NCI-H1436 (cell line): ENCODE measurements at places on chromosomes 16 and 17.

DNA sequence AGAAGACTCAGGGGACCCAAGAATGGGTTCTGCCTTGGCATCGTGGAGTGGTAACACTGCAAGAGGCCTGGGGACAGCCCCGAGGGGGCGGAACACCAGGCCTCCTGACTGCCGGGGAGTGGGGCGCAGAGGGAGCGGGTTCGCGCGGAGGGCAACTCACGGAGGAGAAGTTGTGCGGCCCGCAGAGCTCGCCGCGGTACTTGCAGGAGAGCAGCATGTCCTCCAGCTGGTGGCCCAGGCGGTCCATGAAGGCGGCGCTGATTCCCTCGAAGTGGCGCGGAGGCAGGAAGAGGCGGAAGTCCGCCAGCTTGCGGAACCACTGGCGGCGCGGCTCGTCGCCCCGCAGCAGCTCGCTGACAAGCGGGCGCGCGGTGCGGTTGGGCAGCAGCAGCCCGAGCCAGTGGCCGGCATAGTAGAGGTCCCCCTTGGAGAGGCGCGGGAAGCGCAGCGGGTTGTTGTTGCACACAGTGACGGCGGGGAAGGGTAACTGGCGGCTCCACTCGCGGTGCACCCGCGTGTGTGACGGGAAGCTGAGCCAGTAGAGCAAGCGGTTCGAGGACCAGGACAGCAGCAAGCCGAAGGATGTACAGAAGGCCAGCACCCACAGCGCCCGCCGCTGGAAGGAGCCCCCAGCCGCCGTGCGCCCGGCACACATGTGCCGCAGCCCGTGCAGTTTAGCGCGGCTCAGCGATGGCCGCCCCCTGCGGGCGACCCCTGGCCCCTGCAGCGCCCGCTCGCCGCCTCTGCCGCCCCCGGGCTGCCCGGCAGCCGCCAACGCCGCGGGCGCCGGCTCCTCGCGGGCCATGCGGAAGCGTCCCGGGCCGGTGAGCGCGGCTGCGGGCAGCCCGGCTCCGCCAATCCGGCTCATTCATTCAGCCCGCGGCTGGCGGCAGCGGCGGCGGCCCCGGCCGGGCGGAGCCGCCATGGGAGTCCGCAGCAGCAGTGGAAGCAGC lies 1.6 kb downstream of the ASIC2 start:
- no peak for DNase-seq

DNA sequence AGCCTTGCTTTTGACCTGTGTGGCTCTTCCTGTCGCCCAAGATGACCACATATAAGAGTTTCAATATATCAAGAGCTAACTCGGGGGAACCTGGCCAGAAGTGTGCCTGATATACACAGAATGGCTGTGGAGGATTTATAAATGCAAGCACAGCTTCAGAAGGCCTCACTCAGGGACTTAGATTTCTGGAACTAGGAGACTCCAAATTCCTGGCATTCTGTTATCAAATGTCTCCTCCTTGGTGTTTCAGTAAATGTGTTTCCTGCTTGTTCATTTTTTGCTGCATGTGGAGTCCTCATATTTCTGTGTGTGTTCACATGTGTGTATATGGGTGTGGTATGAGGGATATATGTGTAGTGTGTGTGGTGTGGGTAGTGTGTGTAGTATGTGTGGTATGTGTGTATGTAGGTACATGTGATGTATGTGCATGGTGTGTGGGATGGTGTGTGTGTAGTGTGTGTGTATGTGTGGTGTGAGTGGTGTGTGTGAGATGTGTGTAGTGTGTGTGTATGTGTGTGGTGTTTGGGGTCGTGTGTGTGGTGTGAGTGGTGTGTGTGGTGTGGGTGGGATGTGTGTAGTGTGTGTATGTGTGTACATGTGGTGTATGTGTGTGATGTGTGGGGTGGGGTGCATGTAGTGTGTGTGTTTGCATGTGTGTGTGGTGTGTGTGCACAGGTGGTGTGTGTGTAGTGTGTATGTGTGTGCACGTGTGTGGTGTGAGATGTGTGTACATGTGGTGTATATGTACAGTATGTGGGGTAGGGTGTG lies 981 bp upstream of the CD300H start:
- no peak for DNase-seq

DNA sequence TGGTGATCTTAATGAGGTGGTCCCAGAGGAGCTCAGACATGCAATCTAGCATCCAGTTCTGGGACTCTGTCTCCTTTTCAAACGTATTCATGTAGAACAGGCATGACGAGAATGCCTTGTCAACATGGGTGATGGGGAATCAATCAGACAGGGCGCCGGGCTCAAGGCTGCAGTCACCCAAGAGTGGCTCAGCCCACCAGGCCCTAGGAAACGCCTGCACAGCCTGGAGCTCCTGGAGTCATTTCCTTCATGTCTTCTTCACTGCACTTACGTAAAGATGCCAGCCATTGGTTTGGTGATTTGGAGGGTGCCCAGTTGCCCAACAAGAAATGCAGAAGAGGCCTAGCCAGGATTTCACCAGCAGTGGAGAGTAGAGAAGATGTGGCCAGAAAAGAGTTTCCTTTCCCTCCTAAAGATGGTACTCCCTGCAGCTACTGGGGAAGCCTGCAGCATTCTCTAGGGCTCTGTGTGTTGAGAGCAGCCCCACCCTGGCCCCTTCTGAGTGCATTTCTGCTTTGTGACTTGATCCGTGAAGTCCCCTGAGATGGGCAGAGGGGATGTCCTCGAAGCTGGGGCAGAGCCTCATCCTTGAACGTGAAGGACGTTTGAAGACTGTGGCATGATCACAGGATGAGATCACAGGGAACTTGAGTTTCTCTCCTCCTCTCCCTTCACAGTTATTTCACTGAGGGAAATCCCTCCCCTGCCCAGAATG lies 24.0 kb upstream of the STH start:
- DNase-seq = no peak

DNA sequence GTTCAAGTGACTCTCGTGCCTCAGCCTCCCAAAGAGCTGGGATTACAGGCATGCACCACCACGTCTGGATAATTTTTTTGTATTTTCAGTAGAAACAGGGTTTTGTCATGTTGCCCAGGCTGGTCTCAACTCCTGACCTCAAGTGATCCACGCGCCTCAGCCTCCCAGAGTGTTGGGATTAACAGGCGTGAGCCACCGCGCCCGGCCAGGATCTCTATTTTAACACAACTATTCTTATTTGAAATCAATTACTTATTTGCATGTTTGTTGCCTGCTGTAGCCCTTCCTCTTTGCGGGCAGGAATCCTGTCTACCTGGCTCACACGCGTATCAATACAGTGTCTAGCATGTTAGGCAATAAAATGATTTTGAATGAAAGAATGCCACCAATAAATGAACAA lies 818 bp upstream of the CNEP1R1 start:
- DNase-seq = no peak

DNA sequence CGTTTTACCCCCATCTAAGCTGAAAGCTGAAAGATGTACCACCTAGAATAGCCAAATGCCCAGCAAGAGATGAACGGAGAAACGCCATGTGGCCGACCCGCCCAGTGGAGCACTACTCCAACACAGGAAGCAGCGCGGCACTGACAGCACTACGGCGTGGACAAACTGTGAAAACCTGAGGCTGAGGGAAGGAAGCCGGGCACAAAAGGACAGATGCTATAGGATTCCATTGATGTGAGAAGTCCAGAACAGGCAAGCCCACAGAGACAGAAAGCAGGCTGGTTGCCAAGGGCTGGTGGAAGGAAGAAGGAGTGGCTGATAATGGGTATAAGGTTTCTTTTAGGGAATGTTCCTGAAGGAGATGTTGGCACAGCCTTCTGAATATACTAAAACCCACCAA lies 29.4 kb upstream of the SLC38A8 start:
- no peak for DNase-seq

DNA sequence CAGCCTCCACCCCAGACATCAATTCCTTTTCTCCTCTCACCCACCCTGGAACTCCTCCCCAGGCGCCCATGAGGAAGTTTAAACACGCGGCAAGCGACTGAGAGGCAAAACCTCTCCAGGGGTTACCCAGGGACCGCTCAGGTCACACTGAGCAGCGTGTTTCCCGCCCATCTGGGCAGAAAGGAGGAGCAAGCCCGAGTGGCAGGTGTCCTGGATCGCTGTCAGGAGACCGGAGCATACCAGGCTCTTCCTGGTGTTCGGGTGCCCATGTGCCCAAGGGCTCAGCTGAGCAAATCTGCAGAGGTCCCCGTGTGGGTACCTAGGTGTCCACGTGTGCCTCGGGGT lies 491 bp downstream of the SLC25A19 start:
- DNase-seq = peak; percentile 72

DNA sequence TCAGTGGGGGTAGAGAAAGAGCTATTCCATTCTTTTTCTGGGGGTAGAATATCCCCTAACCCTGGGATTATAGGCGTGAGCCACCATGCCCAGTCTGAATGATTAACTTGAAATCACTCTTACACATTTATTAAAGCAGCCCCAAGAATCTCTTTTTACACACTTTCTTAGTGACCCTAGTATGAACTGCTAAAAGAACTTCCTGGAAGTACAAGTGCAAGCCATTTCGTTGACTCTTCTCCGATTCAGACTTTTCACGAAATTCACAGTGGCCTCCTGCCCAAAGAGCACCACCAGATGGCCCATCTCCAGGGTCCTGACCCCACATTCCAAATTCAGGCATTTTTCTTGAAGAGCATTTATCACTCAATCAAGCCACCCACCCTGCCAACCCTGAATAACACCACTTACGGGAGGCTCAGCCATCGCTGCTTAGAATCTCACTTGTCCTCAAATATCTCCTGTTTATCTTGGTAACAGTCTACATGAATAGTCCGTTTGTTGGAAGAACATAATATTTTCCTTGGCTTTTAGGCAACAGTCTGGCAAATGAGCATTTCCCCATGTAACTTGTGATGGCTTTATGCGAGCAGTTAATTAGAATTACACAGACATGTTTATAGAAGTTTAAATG lies 28.0 kb downstream of the ZNF423 start:
- DNase-seq = no peak

GRCh38 chr17:48795444-48796162 lies 21.4 kb downstream of the TTLL6 start:
- DNase-seq = no peak

- no peak for DNase-seq
These were observed 12.0 kb downstream of the CBFB start for GRCh38 chr16:67040906-67041305.

GRCh38 chr16:24920568-24920967 lies 74.8 kb downstream of the SLC5A11 start:
- no peak for DNase-seq

GRCh38 chr17:63447471-63448009 lies 1.4 kb upstream of the CYB561 start:
- no peak for DNase-seq

GRCh38 chr16:54722210-54722676 lies 208.4 kb upstream of the IRX5 start:
- no peak for DNase-seq

DNA sequence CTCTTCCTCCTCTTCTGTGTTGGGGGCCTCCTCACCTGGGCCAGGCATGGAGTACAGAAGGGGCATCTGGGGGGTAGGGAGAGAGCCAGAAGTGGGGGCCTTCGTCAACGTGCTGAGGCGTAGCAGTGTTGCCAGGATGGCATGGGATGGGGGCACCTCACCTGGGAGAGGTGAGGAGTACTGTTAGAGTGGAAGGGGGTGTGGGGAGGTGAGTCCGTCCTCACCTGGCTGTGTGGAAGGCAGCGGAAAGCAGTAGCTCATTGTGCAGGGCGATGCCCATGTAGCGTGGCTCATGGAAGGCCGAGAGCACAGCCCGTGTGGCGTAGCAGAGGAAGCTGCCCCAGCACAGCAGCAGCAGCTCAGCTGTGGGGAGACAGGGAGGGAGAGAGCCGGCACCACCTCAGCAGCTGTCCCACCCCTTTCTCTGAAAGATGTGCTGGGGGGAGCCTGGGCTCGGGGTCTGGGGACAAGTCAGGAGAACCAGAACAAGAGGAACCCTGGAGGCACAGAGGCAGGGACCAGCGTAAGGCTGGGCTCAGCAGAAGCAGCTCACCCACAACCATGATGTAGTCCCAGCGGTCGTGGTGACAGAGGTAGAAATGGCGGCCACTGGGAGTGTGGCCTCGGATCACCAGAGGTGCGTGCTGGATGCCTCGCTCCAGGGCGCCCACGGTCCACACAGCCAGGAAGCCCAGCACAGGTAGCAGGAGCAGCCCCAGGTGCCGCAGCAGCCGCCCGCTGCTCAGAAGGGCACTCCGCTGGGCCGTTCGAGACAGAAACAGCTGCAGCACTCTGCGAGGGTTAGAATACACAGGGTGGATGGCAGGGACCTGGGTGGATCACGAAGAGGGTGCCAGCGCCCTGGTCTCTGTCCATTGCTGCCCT lies 9.0 kb downstream of the GPR179 start:
- DNase-seq = no peak

DNA sequence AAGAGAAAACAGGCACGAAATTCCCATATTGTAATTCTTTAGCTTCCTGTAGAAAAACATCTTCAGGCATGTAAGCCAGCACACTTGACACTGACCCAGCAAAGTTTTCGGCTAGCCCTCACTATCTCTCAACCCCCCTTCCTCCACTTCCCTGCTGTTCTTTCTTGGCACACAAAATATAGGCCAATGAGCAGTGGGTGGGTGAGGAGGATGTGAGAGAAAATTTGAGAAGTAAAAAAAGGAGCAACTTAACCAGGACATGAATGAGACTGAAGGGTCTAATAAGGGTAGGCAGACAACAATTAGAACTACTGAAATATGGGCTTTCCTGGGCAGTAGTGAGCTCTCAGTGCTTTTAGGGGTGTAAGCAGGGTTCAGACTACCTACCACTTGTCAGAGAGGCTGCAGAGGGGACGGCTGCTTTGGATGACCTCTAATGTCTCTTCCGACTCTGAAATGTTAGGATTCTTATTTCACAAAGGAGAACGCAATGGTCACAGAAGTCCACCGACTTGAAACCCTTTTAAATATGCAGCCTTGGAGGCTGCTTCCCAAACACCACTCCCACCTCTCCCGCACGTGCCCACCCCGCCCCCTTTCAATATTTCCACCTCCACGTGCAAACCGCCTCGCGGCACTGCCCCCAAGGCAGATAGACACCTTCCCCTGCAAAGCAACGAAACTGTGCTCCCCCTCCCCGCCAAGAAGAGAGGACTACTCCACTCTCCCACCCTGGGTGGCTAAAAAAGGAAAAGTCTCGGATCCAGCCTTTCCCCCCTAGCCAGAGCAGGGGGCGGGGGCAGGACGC lies 889 bp downstream of the MBTD1 start:
- no peak for DNase-seq

DNA sequence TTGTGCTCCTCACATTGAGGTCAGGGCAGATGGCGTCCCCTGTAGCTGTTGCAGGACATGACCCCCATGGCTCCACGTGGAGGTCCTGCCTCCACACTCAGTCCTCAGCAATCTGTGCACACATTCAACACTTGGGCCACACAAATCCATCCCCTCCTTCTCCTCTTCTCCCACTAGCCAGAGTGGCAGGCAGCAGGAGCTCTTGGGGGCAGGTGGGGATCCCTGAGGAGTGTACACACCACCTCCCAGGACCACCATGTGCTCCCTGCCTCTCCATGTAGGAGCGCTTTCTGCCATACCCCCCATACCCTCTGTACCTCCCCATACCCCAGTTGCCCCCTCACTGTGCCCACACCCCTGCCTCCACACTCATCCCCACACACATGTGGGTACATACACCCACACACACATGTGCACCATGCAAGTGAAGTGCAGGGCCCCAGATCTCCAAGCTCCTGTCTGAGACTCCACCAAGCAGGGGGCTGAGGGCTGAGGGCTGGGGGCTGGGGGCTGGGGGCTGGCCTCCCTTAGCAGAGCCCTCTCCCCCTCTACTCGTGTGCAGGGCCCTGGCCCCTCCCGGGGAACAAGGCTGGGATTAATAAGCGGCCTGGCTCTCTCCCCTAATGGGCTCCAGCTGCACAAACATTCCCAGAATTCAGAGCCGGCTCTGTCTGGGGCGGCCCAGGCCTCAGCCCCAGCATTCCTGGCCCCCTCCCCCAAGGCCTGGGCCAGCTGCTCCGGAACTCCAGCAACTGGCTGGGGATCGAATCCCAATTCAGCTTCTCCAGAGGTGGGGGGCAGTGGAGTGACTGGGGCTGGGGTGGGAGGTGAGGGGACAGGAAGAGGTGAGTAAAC lies 48.2 kb upstream of the MEIOC start:
- DNase-seq = no peak
